Activated CD4-positive, alpha-beta T cell treated with anti-CD3 and anti-CD28 coated beads, Interleukin-2, amount 10 ng/mL, durations not matched to agents 7 days and 5 days (primary cell): ENCODE measurements at places on chromosomes 11 and 22. TPM values are rescaled to one million over a fixed set of nuclear protein-coding genes. Genes with fewer than 3 reads are reported as not detected.

Gene WT1
- total RNA-seq = not detected

DNA sequence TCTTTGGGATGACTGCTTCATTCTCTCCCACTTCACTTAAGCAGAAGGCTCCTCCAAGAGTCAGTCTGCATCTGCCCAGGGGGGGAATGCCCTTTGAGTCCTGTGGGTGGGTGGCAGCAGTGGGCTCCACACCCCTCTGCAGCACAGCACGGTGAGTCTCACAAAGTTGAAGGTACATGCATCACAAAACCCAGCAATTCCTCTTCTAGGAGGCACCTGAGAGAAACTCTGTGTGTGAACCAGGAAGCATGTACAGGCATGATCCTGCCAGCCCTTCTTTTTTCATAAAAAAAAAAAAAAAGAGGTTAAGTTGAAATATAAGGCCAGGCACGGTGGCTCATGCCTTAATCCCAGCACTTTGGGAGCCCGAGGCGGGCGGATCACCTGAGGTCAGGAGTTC, 87.2 kb downstream of the MYO18B start:
- no peak for DNase-seq

GRCh38 chr11:32886180-32886579, 6.4 kb upstream of the QSER1 start:
- DNase-seq = no peak

DNA sequence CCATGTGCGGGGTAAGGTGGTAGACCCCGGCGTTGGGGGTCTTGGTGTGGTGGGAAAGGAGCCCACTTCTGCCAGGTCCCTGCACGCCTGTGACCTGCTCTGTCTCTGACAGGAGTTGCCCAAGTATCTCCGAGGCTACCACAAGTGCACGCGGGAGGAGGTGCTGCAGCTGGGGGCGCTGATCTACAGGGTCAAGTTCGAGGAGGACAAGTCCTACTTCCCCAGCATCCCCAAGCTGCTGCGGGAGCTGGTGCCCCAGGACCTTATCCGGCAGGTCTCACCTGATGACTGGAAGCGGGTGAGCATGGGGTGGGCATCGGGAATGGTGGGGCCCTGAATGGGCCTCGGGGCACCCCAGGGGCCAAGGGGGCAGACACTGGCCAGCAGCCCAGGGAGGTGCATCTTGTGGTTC, 83.0 kb downstream of the MYO7A start:
- DNase-seq = no peak

- no peak for DNase-seq
Measured at GRCh38 chr11:63892228-63892627, 24.7 kb downstream of the RCOR2 start.

Gene CABP4
- 2.6 TPM for total RNA-seq
